ENCODE measurements at places on chromosomes 16 and 17.

DNA sequence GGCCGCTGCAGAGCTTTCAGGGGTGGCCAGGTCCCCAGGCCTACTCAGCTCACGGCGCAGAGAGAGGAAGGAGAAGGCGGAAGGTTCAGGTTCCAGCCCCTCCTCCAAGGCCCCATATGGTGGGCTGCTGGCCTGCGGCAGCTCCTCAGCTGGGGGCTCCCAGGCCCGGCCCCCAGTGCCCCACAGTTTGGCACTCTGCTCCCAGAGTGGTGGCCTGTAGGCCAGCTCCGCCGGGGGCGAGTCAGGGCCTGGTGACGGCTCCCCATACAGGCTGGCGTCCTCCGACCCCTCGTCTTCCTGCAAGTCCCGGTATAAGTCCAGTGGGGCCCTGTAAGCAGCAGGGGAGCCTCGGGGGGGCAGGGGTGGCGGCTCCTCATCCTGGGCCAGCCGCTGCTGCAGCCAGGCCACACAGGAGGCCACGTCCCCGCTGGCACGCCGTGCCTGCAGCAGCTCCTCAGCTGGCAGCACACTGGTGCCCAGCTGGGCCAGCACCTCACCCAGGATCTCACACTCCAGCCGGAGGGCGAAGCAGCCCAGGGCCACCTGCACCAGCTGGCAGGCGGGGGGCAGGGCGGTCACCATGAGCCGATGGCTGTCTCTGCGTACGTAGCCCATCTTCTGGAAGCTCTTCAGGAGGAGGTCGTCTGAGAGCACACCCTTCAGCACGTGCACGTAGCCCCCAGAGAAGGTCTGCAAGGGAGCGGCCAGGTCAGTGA, 3.7 kb downstream of the SPATA2L start:
- DNase-seq: no peak

DNA sequence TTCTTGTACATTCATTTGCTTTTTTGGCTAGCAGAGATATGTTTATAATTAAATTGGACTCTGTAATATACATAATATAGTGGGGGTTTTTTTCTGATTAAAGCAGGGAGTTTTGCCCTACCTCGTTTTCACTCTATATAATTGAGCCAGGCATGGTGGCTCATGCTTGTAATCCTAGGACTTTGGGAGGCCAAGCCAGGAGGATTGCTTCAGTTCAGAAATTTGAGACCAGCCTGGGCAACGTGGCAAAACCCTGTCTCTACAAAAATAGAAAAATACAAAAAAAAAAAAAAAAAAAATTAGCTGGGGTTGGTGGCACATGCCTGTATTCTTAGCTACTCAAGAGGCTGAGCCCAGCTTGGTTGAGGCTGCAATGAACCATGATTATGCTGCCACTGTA, 42.2 kb downstream of the PAFAH1B1 start:
- DNase-seq: no peak

DNA sequence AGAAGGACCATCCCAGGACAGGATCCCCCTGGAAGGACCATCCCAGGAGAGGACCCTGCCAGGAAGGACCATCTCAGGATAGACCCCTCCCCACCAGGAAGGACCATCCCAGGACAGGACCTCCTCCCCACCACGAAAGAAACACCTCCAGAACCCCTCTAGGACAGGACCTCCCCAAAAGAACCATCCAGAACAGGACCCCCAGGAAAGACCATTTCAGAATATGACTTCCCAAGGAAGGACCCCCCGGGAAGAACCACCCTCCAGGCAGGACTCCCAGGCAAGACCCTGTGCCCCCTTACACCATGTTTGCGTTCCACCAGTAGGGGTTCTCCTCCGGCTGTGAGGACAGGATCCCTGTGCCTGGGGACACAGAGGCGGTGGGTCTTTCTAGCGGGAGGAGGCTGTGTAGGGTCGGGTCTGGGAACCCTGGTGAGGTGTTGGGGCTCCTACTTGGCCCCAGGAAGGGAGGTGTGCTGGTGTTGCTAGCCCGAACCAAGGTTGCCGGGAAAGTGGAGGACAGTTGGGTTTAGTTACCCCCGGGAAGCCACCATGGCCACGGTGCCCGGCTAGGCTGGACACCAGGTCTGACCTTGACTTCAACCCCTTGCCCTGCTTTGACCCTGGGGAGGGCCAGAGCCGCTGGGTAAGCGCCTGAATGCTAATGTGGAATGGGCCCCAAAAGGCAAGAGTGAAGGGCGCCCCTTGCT, 2.2 kb downstream of the NOTUM start:
- no peak for DNase-seq

DNA sequence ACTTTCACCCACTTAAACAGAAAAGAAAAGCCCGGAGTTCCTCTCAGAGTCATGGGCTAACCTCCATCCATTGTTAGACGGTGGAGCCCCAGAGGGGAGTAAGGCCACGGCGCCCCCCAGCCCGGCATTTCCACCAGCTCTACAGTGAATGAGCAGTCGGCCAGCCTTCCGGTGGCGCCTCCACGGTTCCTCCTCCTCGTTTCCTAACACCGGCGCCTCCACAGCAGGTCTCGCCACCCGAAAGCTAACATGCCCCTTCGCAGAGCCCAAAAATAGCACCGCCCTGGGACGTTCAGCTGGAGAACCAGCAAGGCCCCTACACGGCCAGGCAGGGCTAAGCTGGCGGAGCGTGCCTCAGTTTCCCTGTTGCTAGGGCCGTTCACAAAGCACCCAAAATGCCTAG, 858 bp downstream of the MMD start:
- no peak for DNase-seq

DNA sequence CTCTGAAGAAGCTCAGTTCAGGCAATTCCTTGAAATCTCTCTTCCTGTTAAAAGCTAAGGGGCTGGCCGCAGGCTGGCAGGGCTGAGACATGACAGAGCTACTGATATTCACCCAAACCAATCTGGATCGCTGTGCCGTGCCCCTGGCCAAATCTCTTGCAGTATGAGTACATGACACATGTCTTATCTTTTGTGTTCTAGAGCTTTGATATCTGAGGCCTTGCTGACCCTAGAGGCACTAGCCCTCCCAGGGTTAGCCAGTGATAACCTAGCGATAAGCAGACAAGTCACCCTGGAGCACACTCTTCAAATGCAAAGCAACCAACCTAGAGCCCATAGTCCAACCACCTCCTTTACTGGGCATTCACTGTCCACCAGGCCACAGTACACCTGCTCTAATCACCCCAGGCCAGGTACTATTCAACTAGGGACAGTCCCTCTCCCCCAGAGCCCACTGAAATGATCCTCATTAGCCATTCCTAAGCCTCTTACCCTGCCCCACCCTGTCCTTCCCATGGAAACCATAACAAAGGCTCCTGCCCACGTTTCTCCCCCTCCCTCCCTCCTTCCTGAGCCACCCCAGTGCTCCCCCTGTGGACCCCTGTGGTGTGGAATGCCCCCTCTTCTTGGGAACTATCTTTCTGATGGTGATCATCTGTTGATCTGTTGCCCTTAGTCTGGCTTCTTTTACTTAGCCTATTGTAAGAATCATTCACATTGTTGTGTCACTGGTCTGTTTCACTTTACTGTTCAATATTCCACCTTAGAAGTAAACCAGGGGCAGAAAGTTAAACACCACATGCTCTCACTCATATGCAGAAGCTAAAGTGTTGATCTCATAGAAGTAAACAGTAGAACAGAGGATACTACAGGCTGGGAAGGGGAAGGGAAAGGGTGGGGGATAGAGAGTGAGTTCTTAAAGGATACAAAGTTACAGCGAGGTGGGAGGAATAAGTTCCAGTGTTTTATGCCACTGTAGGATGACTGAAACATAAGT, 52.5 kb downstream of the TEKT5 start:
- no peak for DNase-seq

Measured in GDM1 (cell line).